Activated CD4-positive, alpha-beta T cell treated with anti-CD3 and anti-CD28 coated beads, Interleukin-2, amount 50 U/mL, for 24 hours (primary cell): ENCODE measurements at places on chromosomes 16 and 17.

- no peak for DNase-seq
Measured at GRCh38 chr16:66661210-66661560, 35.4 kb downstream of the CMTM4 start.

DNA sequence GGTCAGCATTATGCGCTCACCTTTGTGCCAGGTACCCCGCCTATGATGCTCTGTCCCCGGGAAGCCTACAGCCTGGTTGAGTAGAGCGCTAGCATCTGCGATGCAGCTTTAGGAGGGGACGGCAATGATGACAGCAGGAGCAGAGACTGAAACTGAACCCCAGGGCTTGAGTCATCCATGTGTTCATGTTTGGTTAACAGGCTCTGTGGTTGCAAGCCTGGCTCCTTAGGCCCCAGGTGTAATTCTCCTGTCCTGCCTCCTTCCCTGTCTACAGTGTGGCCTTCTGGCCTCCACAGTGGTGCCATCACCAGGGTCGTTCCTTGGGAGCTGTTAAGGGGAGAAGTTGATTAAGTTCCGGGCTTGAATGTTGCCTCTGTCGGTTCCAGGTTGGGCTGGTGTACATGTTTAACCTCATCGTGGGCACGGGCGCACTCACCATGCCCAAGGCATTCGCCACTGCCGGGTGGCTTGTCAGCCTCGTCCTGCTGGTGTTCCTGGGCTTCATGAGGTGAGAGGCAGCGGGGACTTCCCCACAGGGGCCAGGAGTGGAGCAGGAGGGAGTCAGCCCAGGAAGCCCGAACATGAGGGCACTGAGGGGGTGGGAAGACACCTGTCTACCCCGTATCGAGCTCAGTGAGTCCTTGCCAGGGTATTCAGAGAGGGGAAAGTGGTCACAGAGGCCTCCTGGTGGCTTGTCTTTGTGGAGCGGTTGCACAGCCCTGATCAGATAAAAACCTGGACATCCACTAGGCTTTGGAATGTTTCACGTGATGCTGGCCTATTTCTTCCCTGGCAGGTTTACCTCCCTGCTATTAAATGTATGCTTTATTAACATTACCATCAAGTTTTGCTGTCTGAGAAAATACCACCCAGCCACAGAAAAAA, 9.2 kb upstream of the NAT9 start:
- DNase-seq: no peak

DNA sequence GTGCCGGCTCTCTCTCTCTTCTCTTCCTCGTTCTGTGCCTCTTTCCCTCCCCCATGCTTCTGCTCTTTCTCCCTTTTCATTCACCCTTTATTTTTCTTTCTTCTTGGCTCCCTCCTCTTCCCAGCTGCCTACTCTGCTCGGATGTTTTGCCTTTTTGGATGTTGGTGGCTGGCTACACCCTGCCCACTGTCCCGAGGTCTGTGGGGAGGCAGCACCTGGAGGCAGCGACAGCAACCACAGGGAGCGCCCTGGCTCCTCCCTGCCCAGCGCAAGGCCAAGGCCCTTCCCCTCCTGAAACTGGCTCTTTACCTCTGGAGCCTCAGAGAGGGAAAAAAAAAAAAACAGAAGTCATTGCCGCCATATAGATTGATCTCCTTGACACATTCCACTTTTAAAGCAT, 20.0 kb downstream of the CLUAP1 start:
- no peak for DNase-seq

DNA sequence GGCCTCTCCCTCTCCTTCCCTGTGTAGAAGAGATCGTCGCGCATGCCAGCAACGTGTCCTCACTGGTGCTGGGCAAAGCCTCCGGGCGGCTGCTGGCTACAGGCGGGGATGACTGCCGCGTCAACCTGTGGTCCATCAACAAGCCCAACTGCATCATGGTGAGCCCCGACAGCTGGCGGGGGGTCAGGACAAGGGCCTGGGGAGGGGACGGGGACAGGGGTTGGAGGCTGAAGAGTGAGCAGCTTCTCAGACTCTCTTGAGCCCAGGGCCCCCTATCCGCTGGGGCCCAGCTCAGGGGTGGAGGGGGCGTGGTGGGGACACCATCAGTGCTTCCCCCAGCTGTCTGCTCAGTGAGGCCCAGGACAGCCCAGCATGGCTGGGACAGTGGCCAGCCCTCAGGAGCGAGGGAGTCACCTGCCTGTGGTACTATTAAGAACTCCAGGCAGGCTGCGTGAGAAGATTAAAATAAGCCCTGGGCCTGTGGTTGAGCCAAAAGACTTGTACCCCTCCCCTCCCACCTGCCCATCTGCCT, 6.2 kb downstream of the KATNB1 start:
- no peak for DNase-seq

DNA sequence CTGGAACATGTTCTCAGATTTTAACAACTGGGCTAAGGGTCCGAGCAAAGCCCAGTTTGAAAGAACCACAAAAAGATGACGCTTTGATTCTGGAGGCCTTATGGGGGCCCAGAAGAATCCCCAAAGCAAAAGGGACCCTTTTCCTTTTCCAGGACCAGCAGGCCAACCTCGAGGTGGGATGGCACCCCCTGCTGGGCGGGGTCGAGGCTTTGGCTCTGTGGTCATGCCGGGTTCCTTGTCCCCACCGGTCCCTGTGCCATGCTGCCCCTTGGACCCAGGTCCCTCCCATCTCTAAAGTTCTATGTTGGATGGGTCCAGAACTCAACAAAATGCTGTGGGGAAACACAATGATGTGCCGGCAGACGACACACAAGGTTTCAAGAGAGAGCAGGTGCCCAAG, 30.9 kb downstream of the TMEM204 start:
- no peak for DNase-seq
